GM12892 (cell line): ENCODE measurements at places on chromosomes 3 and 15.

- no peak for DNase-seq
Observed at GRCh38 chr3:152019508-152019907, 146.1 kb downstream of the SUCNR1 start.

DNA sequence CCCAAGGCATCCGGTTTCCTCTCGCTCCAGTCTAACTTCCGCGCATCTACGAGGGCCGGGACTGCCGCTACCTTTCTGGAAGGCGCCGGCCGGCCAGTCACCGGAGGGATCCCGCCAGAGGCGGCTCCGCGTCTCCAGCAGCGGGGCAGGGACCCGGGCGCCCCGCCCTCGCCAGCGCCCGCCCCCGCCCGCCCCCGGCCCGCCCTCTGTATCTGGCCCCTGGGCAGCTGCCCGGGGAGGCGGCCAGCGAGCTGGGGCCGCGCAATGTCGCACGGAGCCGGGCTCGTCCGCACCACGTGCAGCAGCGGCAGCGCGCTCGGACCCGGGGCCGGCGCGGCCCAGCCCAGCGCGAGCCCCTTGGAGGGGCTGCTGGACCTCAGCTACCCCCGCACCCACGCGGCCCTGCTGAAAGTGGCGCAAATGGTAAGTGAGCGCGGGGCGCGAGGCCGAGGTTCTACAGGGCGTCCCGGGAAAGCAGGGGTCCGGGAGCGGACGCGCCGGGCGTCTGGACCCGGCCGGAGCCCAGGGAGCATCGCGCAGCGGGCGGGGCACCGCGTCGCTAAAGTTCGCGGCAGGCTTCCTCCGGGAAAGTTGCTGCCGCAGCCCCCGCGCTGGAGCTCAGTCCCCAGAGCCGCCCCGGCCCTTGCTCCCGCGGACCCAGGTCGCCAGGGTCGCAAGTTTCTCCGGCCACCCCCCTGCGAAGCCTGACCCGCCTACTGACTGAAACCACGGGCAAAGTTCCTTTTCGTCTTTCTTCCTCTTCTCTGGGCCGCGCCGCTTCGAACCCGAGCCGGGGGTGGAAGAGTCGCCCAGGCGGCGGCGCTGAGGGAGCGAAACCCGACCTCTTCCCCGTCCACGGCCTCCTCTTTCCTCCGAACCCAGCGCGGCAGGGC lies at the start of gene CMTM7:
TSS of gene CMTM7 (plus strand) at position 211 of the 893 bp plus-strand sequence. CDS start at position 265, 54 bp downstream.
- peak; percentile 23 for DNase-seq

DNA sequence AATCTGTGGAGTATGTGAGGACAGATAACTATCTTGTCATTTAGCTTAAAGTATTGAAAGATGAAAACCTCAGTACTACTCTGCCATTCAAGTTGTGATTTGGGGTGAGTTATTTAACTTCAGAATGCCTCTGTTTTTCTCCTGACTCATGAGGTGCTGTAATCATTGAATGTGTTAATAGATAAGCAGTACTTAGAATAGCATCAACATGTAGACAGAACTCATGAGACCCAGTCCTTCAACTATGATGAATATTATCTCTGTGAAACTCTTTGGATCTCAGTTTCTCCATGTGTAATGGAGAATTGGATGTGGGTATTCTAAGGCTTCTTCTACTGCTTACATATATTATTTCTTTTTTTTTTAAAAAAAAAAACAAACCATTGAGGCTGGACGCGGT lies 431.4 kb downstream of the GRM7 start:
- DNase-seq, result no peak

DNA sequence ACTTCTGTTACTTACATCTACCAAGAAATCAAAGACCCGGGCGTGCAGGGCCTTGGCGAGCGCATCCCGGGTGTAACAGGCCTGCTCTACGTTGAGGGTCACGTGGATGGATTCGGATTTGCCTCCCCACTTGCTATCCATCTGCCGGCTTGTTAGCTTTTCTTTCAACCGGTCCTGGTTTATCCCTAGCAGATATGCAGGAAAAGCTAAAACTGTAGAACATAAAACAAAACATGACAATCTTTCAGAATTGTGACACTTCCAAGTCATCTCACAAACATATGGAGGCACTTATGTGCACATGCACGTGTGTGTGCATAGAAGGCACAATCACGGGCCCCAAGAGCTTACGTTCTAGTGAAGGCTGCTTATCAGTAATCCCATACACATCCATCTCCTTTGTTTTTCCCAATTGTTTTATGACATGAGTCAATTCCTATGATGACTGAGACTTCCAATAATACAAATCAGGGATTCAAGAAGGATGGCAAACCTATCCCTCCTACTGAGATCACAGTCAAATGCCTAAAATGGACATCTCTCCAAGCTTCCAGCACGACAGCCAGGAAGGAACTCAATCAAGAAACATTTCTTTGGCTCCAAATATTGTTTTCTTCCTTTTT lies 11.3 kb downstream of the LDHAL6B start:
- no peak for DNase-seq

DNA sequence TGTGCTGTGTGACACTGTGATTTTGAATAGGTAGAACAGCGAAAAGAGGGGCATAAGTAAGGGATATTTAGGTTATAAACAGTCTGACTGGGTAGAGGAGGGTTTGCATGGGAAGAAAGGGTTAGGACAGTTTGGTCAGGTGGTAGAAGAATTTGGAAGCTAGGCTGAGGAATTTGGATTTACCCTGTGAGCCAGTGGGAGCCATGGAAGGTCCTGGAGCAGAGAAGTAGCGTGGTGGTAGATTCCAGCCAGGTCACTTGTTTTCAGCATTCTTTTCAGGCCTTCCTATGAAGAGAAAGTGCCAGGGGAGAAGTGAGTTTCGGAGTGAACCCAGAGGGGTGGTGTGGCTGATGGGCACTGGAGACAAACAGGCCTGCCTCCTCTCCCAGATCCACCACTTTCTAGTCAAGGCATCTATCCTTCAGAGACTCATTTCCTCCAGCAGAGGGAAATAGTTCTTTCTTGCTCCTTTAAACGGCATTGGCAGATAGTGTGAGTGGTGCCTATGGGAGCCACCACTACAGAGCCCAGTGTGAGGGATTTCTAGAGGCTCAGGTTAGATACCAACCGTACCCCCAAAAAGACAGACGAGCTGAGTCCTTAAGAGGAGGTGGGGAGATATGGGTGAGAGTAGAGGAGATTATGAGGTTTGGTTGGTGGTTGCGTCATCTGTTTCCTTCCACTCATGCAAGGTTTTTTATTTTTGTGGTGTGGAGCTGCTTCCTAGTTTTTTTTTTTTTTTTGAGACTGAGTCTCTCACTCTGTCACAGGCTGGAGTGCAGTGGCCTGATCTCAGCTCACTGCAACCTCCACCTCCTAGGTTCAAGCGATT lies 21.2 kb downstream of the PXK start:
- DNase-seq, result no peak

- DNase-seq, result no peak
Observed at GRCh38 chr3:188869628-188870027, 302.1 kb upstream of the TPRG1 start.

DNA sequence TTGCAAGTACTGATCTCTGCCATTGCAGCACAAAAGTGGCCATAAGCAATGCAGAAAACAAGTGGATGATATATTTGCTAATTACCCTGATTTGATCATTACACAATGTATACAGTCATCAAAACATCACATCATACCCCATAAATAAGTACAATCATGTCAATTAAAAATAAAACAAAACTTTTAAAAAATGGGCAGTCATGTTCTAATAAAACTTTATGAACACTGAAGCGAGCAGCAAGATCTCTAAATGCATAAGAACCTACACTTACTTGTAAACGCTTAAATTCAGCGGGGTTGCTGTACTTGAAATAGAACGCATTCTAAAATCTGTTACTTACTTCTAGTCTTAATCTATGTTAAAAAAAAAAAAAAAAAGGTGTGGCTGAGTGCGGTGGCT lies 73.4 kb downstream of the AQR start:
- DNase-seq, result no peak

DNA sequence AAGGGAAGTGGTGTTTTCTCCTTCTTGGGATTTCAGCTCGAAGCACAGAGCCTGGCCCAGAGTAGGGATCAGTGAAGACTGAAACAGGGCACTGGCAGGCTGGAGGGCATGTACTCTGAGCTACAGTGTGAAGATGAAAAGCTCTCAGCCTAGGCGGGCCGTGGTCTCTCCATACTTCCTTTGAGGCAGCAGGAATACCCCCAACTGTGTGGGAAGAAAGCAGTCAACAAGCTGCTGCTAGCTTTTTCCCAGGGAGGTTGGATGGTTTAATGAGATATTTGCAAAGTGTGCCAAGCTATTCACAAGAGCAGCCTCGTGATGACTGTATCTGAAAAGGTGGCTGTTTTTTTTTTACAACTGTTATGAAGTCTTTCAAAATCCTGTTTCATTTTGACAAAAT lies 47.2 kb downstream of the NMNAT3 start:
- no peak for DNase-seq

- DNase-seq, result no peak
Observed at GRCh38 chr3:179181021-179181472, 32.9 kb downstream of the PIK3CA start.
